ENCODE measurements at places on chromosomes 11 and 22.

GRCh38 chr22:35900483-35901168 is 128.0 kb downstream of the RBFOX2 start:
- no peak for DNase-seq

- no peak for DNase-seq
Observed at GRCh38 chr22:31577711-31578110, 81.4 kb downstream of the SFI1 start.

DNA sequence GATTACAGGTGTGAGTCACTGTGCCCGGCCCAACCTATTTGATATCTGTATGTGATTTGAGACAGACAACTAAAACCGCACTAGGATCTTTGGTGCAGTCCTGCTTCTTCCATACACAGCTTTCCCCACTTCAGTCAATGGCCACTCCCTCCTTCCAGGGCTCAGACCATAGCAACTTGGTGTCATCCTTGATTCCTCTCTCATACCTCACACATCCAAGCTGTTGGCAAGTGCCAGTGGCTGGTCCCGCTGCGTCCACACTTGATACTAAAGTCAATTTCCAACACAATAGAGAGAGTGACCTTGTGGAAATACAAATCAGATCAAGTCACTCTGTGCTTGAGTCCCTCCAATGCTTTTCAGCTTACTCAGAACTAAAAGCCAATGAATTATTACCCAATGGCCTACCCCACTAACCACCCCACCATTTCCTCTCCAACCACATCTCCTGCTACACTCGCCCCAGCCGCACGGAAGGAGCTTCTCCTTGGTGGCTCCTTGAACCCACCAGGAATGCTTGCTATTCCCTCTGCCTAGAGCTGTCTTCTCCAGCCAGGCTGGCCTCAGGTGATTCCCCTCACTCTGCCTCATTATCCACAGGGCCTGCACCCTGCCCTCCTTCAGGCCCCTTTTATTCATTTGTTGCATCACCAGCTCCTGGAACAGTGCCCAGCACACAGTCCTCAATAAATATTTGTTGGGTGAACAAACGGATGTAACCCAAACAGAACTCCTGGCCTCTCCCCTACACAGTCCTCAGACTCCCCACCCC is 12.9 kb downstream of the ABTB2 start:
- DNase-seq: no peak

- DNase-seq: no peak
Observed at GRCh38 chr11:64379160-64379559, 20.2 kb downstream of the RPS6KA4 start.

DNA sequence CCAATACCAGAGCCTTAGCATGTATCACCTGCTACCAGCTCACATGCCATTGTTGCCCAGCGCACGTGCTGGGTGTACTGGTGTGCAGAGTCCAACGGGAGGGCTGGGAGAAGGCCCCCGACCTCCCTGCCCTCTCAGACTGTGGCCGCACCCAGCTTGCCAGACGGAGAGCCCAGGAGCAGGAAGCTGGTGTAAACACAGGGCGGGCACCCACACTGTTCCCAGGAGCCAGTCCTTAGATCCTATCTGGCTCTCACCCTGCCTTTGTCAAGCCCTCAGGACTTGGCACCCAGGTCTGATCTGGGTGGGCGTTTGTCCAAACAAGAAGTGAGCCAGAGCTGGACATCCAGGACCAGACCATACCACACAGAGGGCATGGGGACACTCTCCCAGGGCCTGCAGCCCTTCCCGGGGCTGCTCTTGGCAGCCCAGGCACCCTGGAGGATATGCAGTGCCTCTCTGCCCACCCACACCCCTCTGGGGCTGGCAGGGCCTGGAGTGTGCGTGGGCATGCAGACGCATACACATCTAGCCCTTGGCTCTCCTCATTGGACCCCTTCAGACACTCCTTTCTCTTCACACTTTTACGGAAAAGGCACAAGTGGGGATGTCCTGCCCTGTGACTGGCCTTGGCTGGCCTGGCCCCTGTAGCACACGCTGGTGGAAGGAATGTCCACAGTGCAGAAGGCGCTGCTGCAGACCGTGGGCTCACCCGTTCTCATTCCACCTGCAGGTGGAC is 19.9 kb upstream of the CLDN5 start:
- DNase-seq: no peak

DNA sequence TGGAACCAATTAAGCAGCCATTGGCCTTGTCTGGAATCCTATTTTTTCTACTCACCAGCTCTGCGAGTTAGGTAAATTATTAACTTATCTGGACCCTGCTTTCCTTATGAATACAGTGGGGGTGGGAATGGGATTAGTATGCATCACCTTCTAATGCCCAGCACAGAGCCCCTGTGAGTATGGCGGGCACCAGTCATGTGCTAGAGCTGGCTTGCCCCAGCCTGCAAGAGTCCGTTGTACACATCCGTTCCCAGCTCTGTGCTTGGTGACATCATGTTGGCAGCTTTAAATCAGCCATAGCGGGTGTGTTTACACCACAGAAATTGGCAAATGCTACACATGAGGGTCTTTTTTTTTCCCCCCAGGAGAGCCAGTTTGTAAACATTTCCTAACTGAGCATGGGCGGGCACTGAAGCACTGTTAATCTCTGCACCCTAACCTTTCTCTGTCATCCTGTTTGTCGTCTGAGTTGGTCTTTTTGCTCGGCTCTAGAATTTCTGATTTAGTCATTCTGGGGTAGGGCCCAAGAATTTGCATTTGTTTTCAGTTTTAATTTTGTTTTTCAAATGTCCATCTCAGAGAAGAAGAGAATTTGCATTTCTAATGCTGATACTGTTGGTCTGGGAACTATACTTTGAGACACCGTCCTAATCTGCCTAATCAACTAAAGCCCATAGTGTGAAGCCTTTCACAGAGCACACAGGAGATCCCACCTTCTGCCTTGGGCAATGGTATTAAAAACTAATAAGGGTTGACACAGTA is 130.3 kb upstream of the TBCEL start:
- DNase-seq: no peak

DNA sequence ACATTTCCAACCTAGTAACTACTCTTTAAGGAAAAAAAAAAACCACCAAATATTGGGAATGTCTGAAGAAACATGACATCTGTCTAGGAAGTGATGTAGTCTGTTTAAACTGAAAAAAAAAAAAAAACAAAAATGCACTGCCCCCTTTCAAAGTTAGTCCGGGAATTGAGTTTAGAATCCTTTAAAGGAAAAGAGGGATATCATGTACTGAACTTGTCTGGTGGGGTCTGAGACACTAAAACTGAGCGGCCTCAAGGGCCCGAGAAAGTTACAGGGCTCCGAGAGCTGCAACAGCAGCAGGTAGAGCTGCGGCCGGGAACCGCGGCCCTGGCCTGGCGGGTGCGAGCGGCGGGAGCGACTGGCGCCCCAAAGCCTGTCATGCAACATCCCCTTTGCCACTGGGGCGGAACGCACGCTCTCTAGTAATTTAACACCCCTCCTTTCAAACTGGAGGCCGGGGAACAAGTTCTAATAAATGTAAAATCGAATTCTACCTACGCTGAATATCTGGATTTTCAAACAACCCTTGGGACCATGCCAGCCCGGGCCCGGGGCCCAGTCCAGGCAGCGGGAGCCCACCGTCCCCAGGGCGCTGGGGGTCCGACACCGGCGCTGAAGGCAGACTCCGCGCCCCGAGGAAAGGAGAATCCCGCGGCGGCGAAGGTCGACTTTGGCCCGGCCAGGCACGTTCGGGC is 736 bp downstream of the RDX start:
- peak; percentile 54 for DNase-seq

GRCh38 chr11:60842668-60843600 is 1.0 kb downstream of the CCDC86 start:
- DNase-seq: no peak

- DNase-seq: no peak
Observed at GRCh38 chr11:62372871-62373270, 35.6 kb downstream of the ASRGL1 start.

DNA sequence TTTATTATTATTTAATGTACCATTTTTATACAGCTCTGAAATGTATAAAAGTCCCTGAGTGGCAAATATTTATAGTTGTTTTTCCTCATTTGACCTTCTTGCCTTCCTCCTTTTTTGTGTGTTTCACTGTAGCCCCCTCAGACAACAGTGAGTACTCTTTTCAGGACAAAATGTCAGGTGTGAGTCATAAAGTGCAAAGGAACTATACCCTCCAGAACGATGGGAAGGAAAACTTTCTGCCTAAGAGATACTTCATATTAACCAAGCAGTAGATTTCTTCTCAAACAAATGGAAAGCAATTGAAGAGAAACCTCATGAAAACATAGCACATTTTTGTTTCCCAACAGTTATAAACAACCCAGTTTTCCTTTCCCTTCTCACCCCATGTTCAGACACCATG is 16.1 kb upstream of the MS4A7 start:
- no peak for DNase-seq

DNA sequence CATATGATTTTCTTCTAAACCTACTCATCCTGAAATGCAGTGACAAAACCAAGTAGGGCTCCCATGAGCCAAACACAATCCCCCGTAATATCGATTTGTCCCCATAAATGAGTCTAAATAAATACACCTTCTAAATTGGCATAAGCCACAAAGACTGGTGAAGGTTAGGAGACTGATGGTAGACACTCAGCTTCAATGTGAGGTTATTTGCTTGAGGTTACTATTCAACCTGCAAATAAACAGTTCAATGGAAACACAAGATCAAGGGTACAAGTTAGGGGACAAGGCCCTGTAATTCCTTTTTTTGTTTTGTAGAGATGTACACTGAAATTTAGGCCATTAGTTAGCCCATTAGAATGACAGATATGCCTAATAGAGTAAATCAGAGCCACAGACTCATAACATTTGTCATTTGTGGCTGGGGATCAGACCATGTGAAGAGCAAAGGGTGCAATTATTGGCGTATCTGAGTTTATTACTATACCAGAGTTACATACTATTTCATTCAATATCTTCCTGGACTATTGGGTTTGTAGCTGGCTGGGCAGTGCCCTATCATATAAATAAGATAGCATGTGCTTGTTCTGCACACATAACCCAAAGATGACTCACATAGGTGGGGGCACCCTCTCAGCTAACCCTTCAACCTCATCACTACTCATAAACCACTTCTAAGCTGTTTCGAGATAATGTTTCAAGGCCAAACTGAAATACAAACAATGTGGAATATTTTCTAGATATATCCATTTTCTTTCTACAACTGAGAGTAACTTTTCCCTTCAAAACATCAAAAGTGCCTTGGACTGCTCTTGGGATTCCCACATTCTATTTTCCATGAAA is 695.3 kb downstream of the KCNA4 start:
- no peak for DNase-seq

DNA sequence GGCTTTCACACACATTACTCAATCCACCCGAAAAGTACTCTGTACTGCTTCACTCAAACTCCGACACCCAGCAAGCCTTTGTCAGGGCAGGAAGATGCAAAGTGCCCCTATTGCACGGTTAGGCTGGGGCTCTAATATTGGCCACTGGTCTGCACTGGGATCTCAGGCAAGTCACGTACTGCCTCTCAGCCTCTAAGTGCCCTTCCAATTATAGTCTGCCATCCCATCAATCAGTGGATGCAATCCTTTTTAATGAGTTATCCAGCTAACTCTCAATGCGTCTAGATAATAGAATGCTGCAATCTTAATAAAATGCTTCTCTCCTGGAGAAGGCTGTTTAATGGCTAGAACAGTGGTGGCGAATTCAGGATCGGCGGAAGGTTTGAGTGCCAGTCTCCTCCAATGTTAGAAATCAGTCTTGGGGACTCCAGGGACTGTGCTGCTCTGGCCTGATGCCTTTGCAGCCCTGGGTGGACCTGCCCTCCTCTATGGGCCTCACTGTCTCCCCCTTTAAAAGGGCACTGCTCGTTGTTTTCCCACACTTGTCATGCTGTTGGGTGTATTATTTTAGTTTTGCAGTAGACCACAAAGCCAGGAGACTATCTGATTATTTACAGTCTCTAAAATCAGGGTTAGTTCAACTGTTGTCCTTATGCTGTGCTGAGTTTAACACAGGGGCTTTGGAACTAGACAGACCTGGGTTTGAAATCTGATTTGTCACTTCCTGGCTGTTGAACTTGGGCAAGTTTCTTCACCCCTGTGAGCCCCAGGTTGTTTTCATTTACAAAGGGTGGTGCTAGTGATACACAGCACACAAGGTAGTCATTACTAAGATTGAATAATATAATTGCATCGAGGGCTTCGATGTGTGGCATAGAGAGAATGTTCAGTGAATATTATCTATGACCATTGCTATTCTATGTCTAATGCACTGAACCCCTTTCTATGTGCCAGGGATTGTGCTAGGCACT is 36.7 kb downstream of the CLMP start:
- no peak for DNase-seq

GRCh38 chr22:33897448-33897835 is 22.8 kb downstream of the LARGE1 start:
- no peak for DNase-seq

DNA sequence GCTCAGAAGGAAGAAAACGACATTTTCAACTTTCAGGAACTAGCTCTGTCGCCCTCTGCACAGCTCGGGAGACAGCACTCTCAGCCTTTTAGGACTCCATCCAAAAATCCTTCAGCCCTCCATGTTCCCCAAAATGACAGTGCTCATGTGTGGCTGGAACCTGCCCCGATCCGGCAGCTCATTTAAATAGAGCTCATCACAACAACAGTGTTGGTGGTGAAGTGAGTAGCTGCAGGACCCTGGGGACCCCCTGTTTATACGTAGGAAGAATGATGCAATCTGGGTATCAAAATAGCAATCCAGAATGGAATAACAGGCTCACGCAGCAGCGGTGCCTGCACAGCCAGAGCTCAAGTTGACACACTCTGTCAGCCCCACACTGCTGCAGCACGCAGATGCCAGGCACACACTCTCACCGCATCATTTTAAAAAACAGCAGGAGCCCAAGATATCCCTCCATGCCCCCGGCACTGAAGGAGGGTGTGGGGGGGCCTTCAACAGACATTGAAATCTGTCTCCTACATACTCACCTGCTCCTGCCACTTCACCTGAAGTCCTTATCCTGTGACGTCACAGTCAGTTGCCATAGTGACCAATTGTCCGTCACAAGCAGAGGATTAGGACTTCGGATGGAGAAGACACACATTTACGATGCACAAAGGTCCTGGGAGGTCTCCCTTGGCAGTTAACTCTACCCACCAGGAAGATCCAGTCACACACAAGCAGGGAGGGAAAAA is 24.0 kb downstream of the TRIM66 start:
- DNase-seq: peak; percentile 53

All from glutamatergic neuron (in vitro differentiated cells).